ENCODE measurements at places on chromosomes 16 and 17.
A peak's percentile ranks its signal among the peaks of the same experiment; 100 is the strongest.

DNA sequence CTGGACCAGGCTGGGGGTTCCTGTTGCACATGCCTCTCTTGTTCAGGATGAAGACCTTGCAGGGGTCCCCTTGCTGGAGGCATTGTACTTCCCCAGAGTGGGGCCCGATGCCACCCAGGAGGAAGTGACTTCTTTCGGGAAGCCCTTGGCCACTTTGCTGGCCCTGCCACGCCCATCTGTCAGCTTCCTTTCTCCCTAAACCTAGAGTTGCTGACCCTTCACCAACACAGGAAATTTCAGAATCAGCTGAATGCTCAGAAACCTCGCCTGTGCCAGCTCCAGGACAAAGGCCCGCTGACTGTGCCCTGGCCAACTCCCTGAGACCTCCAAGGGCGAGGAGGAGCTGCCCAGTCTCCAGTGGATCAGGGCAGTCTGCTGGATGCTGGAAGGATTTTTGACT lies 26.7 kb downstream of the WNT9B start:
- no peak for DNase-seq

DNA sequence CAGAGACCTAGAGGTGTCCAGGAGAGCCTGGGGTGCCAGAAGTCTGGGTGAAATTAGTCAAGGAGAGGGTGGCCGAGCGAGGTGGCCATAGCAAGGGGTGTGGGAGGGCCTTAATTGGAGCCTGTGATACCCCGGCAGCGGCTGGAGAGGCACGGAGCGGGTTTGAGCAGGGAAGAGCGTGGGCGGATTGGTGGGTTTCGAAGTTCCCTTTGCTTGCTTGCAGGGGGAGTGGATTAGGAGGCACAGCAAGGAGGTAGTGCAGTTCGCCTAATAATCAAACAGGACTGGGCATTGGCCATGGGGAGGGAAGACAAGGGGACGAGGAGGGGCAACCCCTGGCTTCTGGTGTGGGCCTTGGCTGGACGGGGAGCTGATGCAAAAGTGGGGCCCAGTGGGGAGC lies 5.4 kb upstream of the FAM83G start:
- DNase-seq: no peak

DNA sequence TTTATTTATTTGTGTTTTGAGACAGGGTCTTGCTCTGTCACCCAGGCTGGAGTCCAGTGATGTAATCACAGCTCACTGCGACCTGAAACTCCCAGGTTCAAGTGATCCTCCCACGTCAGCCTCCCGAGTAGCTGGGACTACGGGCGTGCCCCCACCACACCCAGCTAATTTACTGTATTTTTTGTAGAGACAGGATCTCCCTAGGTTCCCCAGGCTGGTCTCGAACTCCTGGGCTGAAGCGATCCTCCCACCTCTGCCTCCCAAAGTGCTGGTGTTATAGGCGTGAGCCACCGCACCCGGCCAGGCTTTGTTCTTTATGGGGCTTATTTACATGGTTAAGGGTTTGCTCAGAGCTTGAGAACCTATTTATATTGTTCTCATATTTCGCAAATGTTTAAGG lies 5.8 kb upstream of the MEIOB start:
- no peak for DNase-seq

- DNase-seq: no peak
These were observed 6.5 kb upstream of the RAP1GAP2 start for GRCh38 chr17:2789700-2790099.

DNA sequence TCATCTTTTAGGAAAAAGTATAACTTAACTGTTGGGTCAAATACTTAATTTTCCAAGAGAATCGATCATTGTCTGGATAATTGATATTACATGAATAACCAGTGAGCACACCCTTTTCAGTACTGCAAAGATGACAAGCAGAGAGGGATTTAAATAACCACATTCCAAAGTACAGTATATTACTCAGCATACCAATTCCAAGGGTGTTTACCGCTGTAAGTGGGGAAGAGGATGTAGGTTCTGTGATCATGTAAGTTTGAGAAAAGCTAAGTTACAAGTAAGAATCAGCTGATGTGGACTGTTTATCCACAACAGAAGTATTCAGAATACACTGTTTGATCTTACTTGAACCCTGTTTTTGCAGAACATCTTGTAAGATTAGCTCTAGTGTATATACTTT lies 6.1 kb downstream of the GDE1 start:
- DNase-seq: no peak

DNA sequence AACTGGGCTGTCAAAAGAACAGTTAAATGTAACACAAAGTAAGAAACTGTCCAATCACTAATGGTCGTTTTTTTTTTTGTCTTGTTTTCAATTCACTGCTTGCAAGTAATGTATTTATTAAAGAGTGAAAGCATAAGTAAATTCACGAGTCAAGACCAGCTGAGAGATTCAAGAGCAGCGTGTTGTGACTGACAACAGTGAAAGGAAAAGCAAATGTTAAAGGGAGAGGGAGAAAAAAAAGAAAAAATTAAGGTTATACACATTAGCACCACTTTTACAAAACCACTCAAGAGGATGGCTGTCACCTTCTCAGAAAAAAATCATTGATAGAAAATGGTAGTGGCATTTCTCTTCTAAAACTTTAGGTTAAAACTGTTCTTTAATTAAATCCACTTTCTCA lies 36.1 kb downstream of the GPATCH8 start:
- DNase-seq: no peak

GRCh38 chr16:3020247-3020603 lies at the start of gene TNFRSF12A:
Gene TNFRSF12A, plus strand, starts transcription at chr16:3020368. Its CDS starts 30 bp downstream, at chr16:3020398.
- peak; percentile 45 for DNase-seq

- no peak for DNase-seq
These were observed 48.9 kb upstream of the LHX1 start for GRCh38 chr17:36888236-36888951.

DNA sequence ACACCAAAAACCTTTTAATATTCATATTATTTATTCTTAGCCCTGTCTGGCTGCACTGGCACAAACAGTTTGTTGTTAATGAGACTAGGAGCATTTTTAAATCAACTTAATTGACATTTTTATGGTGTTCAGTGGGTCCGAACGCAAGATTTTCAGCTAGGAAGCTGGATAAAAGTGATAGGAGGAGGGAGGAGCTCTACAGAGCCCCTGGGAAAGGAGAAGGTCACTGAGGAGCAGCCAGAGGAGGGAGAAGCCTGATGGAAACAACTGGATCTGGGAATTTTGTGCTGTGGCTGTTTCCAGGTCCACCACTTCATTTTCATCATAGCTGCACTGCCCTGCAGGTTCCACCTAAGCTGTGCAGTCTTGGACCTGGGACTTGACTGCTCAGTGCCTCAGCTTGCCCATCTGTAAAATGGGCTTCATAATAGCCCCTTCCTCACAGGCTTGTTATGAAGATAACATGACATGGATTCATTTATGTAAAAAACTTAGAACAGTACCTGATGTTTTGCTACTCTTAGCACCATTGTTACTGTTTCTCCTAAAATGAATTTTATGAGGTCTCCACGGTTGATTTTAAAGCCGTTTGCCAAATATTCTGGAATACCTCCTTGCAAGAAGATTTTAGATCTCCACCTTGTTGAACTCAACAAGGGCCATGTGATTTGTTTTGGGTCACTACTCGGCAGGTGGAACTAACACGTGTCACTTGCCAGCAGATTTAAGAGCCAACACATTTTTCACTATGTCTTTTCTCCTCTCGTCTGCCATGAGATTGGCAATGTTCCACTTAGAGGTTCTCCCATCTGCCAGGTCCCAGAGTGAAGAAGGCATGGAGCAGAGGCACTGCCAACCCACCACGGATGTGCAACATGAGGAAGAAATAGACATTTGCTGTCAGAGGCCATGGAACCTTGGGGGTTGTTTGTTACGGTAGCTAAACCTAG lies 18.7 kb upstream of the GRIN2A start:
- DNase-seq: no peak

GRCh38 chr17:3004925-3005324 lies 58.5 kb downstream of the OR1D5 start:
- DNase-seq: no peak

DNA sequence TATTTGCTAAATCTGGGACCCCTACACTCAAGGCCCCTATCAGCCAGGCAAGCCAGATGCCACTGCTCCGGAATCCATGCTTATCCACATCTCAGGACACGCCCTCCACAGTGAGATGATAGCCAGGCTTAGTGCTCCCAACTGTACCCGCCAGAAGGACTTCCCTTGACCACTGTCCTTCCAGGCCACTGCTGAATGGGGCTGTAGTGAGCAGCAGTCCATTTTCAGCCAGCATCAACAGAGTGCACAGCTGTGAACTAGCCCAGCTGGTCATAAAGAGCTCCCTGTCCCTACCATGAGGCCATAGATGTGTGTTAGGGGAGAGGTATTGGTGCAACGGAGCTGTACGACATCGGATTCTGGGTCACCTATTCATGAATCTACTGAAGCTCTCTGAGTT lies 13.0 kb upstream of the MED9 start:
- no peak for DNase-seq

DNA sequence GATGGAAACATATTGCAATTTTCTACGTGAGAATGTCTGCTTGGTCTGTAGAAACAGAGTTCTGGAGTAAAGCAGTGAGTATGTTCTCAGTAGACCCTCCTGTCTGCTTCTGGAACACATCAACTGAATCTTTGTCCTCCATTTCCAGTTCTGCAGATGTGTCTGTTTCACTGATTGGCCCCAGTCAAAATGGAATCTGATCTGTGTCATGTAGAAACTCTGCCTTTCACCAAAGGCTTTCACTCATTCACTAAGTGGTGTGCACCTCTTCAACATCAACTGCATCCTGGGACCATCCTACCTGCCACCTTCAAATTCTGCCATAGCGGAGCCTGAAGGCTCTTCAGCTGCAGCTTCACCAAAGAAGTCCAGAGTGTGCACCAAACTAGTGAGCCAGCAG lies 2.8 kb upstream of the ZNF267 start:
- DNase-seq: no peak

- DNase-seq: no peak
These were observed 104.6 kb downstream of the OR1D5 start for GRCh38 chr17:2958706-2959222.

GRCh38 chr16:49980166-49980565 lies 44.9 kb upstream of the CNEP1R1 start:
- DNase-seq: no peak

DNA sequence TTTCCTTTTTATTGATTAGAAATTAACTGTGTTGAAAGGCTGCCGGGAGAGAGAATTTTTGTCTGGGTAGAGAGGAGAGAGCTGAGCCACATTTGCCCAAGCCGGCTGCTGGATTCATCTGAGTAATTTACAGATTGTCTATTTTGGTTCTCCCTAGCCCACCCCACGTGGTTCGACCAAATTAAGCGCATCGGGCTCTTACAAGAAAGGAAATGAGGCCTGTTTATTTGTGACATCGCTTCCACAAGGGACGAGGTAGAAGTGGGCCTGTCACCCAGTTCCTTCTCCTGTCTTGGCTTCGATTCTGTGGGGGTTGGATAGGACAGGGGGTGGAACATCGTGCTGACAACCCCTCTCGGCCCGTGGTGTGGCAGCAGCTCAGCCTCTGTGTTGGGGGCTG lies 42.9 kb downstream of the SYT17 start:
- no peak for DNase-seq

GRCh38 chr17:8126491-8127066 lies 2.7 kb upstream of the HES7 start:
- DNase-seq: no peak

- no peak for DNase-seq
These were observed 10.3 kb downstream of the GSG1L2 start for GRCh38 chr17:9811537-9811936.

- DNase-seq: no peak
These were observed 11.2 kb upstream of the FAM20A start for GRCh38 chr17:68612209-68612922.

GRCh38 chr17:17783116-17783824 lies 53.5 kb downstream of the SREBF1 start:
- peak; percentile 32 for DNase-seq

DNA sequence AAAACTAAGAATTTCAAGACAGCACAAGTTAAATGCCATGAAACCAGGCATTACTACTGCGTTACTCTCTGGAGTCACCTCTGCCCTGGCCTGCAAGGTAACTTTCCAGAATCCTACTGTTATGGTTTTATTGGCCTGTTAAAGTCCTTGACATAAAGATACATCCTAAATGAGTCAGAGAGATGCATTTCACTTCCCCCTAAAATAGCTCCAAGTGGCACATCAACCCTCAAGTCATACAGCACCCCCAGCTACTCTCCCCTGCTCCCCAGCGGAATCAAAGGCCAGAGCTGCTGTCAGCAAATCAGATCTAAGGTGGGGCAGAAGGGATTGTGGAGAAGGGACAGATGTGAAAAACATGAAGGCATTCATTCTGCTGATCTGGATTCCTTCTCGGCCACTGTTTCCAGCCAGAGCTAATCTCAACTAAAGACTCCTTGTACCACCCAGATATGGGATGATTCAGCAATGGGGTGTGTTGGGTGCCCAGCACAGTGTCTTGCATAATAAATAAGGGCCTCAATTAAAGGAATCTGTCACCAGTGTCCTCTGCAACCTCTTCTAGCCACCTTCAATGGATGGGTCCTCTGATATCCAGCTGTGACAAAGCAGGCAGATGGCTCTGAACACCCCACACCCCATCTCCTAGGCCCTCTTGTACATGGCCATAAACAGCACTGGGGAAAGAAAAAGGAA lies 8.5 kb upstream of the CCL1 start:
- DNase-seq: no peak

GRCh38 chr16:2235695-2236336 lies 428 bp upstream of the DNASE1L2 start:
- no peak for DNase-seq

- DNase-seq: no peak
These were observed 25.3 kb downstream of the NARF start for GRCh38 chr17:82483836-82484235.

- no peak for DNase-seq
These were observed 1.4 kb downstream of the NFAT5 start for GRCh38 chr16:69566981-69567680.

GRCh38 chr16:31572821-31573220 lies 45.1 kb downstream of the AHSP start:
- DNase-seq: no peak

- no peak for DNase-seq
These were observed 18.7 kb upstream of the TBX2 start for GRCh38 chr17:61380836-61381525.

DNA sequence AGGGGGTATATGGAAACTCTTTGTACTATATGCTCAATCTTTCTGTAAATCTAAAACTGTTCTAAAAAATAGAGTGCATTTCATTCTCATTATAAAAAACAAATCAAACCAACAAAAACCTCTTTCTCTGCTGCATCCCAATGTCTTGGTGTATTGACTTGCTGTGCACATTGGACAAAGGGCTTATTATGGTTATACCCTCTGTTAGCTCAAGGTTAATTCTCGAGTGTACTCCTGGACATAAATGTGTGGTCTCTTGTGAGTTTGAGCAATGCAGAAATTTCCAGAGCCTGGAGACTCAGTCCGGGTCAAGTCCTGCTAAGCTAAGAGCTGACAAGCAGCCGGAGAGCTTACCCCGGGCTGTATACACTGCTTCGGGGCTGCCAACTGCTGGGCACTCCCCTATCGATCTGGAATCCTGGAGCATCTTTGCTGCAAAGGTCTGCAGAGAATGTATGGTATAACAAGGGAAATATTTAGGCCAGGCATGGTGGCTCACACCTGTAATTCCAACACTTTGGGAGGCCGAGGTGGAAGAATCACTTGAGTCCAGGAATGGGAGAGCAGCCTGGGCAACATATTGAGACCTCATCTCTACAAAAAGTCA lies 66.2 kb upstream of the BRD7 start:
- no peak for DNase-seq
